ENCODE measurements at places on chromosomes 2 and 18.

DNA sequence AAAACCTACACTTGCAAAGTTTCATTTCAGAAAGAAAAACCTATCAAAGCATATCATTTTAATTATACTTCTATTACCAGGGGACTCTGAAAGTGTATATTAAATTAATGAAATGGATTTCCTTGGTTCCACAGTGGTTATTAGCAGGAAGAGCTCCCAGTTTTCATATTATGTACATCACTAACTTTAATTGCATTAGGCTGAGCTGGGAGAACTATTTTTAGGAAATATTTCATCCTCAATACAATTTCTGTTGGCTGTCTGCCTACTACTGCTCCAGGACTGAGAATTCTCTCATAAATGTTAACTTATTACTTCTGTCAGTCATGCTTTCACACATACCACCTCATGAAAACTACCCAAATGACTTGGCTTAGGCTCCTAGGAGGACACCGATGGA lies 301.4 kb downstream of the CMPK2 start:
- no peak for DNase-seq

GRCh38 chr2:100707016-100707947 lies 112.7 kb upstream of the NPAS2 start:
- DNase-seq, result no peak

DNA sequence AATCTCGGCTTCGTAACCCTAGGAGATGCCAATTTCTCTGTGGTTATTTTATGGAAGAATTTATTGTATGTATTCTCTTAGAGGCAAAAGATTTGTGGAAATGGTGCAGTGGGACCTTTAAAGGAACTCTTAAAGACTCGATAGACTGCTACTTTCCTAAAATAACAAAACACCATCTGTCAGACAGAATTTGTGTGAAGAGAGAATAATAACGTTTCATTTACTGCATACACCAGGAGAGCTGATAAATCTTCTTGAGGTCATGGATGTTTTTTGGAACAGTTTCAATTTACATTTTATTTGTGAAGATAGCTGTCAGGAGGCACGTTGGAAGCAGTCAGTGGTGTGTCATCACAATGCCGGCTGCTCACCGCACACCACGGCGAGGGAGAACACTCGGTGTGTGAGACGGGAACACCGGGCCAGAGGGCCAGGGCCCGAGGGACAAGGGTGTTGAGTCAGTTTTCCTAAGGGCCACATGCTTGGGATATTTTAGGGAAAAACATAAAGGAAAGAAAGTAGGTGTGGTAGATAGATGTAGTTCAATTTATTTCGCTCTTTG lies 1681.0 kb upstream of the DDX18 start:
- DNase-seq, result no peak

DNA sequence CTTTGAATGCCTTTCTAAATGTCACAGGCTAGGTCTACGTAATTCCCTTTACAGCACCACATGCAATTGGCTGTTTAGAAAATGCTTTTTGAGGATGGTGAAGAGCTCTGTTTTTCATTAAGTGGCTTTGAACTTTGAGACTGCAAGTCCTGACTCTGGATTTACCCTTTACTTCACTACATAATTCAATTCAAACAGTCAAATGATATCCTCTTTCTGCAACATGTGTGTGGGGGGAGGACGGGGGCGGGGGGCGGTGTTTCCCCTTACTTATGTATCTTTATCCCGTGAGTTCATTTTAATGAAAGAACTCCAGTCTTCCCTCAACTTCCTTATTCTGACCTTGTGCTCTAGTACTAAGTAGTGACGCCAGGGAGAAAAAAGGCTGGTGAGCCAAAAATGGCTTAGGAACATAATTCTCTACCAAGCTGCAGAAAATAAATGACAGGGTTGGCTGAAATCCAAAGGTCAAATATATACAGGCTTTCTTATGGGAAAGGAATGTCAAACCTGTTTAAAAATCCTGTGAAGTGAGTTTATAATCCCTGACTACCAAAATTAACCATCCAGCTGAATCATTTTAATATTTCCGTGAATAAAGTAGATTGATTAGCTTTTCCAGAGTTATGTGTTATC lies 119.6 kb downstream of the SLC8A1 start:
- no peak for DNase-seq

DNA sequence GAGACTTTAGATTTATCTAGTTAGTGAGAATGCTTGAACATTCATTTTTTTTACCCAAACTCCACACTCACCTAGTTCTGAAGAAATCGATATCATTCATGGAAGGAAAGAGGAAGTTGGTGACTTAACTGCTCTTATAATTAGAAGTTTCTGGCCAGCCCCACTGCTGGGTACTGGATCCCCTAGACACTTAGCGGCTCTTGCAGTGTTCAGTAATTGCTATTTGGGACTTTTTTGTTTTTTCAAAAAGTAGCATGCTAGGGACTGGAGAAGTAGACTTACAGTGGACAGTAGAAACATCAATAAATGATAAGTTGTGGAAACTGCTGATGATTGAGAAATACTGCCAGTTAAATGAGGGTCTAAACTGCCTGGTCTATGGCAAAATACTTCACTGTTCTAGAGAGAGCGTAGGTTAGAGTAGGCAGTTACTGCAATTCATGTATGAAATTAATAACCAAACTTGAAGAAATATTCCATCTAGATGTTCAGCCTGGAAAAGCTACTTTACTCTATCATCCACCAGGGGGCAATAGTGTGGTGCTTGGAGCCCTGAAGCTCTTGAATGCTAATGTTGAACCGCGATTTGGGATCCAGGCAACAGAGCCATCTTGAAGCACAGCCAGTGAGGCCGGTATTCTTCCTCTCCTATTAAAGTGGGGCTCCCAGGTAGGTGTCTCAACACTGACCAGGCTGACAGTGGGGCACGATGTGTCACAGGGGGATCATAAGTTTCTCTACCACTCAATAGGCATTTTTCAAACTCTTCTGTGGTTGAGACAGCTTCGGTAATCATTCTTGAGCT lies 146.1 kb upstream of the SESTD1 start:
- no peak for DNase-seq

DNA sequence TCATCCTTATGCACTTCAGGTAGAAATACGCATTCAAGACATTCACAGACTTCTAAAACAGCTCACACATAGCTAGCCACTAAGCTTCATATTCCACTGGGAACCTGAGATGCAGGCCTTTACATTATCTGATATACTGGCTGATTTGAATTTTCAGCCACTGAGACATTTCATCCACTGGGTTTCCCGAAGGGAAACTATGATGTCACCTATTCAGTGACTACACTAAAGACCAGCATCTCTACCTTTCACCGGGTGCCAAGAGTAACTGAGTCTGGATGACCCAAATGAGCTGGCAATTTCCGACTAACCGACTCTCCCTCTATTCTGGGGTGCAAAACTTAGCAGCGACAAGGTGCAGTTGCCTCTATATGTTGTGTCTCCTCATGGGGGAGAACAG lies 31.8 kb upstream of the SP140L start:
- DNase-seq, result no peak

DNA sequence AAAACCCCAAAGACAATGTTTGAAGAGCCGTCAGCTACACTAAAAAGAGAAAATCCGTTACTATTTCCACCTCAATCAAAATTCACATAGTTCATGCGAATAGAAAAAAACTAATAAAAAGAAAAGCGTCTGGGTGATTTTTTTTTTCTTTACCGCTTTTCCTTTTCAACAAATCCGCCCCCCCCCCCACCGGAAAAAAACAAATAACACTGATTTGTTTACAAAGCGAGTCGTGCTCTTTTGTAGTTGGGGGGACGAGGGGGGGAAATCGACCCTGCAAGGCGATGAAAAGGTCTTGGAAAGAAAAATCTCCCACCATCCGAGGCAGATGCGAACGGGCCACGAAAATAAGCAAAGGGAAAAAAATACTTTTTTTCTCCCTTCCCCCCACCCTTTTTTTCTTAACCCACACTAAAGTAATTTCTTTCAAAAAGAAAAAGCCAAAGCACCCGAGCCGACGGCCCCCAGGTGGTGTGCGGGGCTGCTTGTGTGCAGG lies 638 bp downstream of the ZNF521 start:
- DNase-seq, result no peak

DNA sequence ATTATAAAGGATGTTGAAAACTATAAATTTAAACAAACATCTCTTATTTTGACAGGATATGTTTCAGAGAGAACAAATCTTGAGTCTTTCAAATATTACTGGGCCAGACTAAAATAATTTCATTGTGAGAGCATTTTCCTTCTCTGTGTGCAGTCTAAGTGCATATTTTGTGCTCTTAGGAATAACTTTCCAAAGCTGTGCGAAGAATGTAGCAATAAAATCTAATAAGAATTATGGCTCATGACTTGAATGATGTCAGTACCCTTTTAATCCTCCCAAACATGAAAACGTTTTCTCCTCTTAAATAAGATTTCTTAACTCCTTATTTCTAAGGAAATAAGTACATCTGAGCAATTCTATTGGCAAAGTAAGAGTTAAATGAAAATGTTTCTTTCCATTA lies 76.2 kb upstream of the EFEMP1 start:
- no peak for DNase-seq

- no peak for DNase-seq
Measured at GRCh38 chr2:201466050-201466675, 14.6 kb downstream of the STRADB start.

DNA sequence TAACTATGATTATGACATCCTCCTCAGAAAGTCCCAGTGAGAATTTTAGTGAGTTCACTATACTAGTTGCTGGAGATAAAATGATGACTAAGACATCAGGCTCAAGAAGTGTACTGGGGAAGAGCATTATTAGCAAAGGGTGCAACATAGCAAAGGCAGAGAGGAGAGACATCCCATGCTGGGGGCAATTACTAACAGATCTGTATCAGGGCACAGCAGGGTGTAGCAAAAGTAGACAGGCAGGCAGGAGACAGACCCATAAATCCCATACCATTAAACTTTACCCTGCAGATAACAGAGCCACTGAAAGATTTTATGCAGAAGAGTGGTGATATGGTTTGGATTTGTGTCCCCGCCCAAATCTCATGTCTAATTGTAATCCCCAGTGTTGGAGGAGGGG lies 161.7 kb downstream of the SP3 start:
- no peak for DNase-seq

- DNase-seq, result no peak
Measured at GRCh38 chr2:200274116-200275075, 32.1 kb upstream of the SPATS2L start.

GRCh38 chr2:128635361-128635900 lies 316.8 kb upstream of the HS6ST1 start:
- DNase-seq, result no peak
